Smooth muscle cell of the pulmonary artery (primary cell): ENCODE measurements at places on chromosomes 5 and 9. TPM values are rescaled to one million over a fixed set of nuclear protein-coding genes. Genes with fewer than 3 reads are reported as not detected.

Gene SLC22A5
- 4.2 and 5.0 TPM in 2 replicates for total RNA-seq

Gene PCDHGA6
- total RNA-seq, result 5.3 and 6.7 TPM in 2 replicates

Gene PCDHGB1
- total RNA-seq, result 2.2 and 3.8 TPM in 2 replicates

Gene SLC28A3
- 0.36 and 0.46 TPM in 2 replicates for total RNA-seq

Gene FOXD4L6
- 0.13 and 0.17 TPM in 2 replicates for total RNA-seq

Gene CTXN3
- not detected in 2 replicates for total RNA-seq

Gene GZMA
- total RNA-seq, result not detected in 2 replicates

Gene FLT4
- 0.03 and 0.33 TPM in 2 replicates for total RNA-seq
